Osteoblast (primary cell): ENCODE measurements at places on chromosomes 7 and 10. TPM values are rescaled to one million over a fixed set of nuclear protein-coding genes. Genes with fewer than 3 reads are reported as not detected.

The HIBADH gene
- 74.8 and 76.0 TPM in 2 replicates for total RNA-seq

DNA sequence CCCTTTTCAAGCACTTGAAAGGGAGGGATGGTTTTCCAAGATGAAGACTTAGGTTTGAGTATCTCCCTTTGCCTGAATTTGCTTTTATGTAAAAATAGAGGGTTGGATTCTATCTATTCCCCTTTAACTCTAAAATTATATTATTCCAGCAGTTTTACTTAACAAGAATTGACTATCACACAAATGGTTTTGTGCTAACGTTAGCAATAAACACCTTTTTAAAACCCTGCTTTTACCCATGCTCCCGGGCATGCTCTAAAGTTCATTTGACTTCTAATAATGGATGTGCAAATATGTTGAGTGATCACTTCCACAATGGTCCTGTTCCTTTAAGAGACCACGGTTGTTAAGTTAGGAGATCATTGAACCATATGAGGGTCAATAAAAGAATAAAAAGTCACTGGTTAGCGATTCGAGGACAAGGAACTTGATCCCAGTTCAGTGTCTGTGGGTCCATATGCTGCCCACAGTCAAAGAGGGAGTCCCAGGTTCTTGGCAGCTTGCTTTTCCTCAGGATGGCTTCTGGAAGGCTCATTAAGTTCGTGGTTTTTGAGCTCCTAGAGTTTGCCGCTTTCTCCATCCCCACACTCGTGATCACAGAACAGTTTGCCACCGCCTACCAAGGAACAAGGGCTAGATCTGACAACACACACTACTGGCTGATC is at the start of gene TMEM236:
TMEM236 (plus strand) TSS at position 421 of the 665 bp plus-strand sequence; CDS start at position 516, 95 bp downstream.
- DNase-seq = no peak
- H3K4me1 ChIP-seq = no peaks in the 10 kb centered on the region
- no peaks in the 10 kb centered on the region for H3K27me3 ChIP-seq
- no peak within 1 kb of the TSS for H3K4me3 ChIP-seq
- H3K27ac ChIP-seq = no peak within 1 kb of the TSS
- H3K36me3 ChIP-seq = no peaks in the 10 kb centered on the region

The PWWP2B gene
- total RNA-seq = 15.3 and 18.5 TPM in 2 replicates

- H3K27ac ChIP-seq = no peak overlapping the region
- H3K36me3 ChIP-seq = no peaks in the 10 kb centered on the region
- H3K27me3 ChIP-seq = no peaks in the 10 kb centered on the region
- DNase-seq = no peak
- no peaks in the 10 kb centered on the region for H3K4me1 ChIP-seq
- H3K4me3 ChIP-seq = no peak overlapping the region
Observed at GRCh38 chr10:11639849-11640764, 28.7 kb upstream of the USP6NL start.

DNA sequence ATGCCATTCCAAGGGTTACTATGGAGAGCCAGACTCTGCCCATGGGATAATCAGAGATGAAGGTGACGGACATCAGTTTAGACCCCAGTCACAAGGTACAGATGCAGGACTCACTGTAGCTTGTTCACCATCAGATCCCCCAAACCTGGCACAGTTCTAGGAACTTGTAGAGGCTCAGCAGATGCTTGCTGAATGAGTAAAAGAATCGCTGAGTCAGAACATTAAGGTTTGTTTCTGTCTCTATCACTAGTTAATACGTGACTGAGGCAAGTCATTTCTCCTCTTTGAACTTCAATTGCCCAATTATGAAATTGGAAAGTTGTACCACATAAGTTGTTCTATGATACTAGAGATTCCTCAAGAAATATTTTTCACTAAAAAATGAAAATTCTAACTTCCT is 65.1 kb downstream of the PPP1R3C start:
- no peak for DNase-seq
- no peaks in the 10 kb centered on the region for H3K4me1 ChIP-seq
- H3K36me3 ChIP-seq = no peaks in the 10 kb centered on the region
- H3K4me3 ChIP-seq = no peak overlapping the region
- no peaks in the 10 kb centered on the region for H3K27me3 ChIP-seq
